NCI-H2227 treated with DMSO at 0.1 percent for 48 hours (cell line): ENCODE measurements at places on chromosomes 1 and 21.

DNA sequence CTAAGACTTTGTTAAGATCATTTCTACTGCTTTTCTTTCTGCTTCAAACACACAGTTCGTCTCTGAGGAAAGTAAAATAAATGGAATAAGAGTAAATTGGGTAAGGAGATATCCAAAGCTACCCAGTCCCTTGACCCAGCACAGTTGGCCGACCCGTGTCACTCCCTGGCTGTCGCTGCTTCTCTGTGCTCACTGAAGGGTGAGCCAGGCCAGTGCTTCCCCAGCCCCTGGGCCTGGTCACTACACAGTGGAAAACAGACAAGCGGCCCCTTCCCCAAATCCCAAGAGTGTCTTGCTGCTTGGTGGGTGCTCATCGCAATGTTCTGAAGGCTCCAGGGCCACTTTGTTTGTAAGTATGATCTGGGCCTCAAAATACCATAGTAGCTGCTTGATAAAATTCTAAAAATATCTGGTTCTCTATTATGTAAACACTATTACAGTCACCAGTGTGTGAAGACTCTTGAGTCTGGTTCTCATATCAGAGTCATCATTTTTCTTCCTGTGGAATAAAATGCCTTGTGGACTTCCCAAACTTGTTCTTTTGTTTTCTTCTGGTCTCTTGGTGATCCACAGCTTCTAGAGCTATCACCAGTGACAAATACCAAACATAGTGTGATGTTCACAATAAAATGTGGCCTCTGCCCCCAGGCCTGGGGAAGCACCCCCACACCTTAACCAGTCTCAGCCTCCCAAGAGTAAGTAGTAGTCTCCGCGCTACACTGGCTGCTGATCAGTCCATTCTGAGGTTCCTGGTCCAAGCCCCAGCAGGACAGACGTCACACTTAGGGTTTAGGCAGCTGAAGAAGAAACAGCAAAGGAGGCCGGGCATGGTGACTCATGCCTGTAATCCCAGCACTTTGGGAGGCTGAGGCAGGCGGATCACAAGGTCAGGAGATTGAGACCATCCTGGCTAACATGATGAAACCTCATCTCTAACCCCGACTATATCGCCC, 106.2 kb downstream of the DHRS3 start:
- DNase-seq = no peak

GRCh38 chr1:194369622-194370021, 1183.2 kb upstream of the B3GALT2 start:
- DNase-seq = no peak

GRCh38 chr1:173717238-173717637, 2.5 kb downstream of the KLHL20 start:
- no peak for DNase-seq

GRCh38 chr1:110888049-110888448, 15.1 kb downstream of the CD53 start:
- no peak for DNase-seq

DNA sequence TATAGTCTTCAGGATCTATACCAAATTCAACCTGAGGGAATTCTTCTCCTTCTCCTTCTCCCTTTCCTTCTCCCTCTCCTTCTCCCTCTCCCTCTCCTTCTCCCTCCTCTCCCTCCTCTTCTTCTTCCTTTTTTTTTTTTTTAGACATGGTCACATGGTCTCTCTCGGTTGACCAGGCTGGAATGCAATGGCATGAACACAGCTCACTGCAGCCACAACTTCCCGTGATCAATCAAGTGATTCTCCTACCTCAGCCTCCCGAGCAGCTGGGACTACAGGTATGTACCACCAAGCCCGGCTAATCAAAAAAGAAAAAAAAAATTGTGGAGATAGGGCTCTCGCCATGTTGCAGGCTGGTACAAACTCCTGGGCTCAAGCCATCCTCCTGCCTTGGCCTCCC, 51.5 kb downstream of the DNAI4 start:
- DNase-seq = no peak

DNA sequence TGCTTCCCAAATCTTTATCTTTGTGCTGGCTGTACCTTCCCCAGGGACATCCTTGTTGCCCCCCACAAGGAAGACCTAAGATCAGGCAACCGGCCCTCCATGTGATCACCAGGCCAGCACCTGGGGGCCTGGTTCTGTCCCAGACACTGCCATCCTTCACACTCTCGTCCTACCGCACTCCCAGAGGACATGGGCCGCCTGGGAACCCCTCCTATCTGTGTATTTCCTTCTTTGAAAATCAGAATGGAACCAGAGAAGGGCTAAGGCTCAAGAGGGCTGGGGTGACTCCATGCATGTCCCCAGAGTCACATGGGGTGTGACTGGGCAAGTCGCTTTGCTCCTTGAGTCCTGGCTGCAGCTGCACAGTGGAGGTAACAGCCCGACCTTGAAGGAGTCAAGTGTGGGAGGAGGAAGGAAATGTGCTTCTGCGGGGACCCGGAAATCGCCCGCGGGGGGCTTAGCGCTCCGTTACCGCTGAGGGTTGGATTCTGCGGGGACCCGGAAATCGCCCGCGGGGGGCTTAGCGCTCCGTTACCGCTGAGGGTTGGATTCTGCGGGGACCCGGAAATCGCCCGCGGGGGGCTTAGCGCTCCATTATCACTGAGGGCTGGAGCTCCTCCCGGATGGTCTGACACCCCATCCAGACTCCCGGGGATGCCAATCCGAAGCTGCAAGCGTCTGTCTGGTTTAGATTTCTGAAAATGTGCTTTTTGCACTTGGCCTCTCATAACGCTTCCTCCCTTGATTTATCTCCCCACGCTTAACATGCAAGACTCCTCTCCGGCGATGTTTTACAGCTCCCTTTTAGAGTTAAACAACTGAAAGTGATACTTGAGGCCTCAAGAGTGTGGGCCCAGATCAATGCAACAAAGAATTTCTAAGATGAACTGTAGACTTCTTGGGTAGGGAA, 278.9 kb downstream of the NPHP4 start:
- DNase-seq = no peak

DNA sequence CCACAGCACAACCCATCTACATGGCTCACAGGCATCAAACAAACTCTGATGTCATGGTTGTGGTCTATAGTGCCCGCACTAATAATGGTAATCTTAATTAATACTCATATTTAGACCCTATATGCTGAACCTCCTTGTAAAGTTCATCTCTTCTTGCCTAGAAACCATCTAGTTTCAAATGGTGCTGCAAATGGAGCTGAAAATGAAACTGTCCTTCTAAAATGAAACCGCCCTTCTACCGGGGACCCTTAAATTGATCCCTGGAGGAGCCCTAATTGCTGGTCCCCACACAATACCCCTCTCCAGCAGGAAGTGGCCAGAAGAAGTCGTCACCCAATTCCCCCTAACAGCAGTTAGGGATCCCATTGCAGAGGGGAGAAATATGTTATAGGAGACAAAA, 612.6 kb downstream of the MRPL39 start:
- DNase-seq = no peak

DNA sequence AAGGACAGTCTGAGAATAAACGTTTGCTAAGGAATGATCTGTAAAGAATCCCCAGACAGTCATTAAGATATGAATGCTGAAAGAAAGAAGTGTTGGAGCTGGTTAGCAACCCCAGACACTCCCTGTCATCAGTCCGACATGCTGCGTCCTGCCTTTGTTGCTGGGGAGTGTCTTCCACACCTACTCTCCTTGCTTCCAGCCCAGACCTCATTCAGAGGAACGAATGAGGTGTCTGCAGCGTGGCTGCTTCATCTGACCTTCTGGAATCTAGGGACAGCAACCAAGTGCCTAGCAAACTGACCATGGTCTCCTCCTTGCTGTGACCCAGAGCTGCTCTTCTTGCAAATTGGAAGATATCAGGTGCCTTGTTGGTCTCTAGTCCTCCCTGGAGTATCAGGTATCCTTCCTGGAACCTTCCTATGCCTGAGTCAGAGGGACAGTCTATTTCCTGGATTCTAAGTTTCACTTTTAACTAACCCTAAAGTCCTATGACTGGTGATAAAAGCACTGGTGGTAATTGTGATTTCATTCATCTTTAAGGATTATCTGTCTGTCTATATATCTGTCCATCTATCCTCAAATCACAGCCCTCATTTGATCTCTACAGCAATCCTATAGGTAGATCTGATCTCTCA, 45.3 kb downstream of the NFASC start:
- no peak for DNase-seq

GRCh38 chr1:172135076-172135672, 285.3 kb upstream of the C1orf105 start:
- no peak for DNase-seq

DNA sequence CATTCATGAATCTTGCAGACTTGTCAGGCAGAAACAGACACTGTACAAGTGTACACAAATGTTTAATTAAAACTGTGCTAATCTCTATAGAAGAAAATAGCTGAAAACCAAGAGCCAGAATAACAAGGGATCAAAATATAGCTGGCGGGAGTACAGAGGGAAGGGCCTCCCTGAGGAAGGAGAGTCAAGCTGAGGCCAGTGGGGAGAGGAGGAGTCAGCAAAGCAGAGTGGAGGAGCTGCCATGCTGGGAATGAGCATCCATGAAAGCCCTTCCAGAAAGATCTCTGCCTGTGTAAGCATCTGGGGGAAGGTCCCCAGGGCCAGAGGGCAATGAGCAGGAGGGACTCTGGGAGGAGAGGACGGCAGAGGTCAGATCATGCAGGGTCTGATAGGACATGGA, 15.1 kb downstream of the SLAMF8 start:
- DNase-seq = no peak

DNA sequence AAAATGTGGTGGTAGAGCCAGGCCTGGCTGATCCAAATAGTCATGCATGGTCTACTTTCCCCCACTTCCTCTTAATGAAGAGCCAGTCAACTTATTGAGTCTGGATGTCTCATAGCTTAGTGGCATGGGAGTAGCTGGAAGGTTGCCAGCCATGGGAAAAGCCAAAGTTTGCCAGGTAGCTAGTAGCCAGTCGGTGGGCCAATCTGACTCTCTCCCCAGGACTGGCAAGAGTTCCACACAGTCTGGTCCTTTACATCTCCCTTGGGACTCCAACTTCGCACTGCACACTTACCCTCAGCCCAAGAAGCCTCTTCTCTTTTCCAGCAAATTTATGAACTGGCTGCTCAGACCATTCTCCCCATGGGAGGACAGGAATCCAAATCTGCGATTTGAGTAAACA, 8.3 kb downstream of the WARS2 start:
- no peak for DNase-seq

- no peak for DNase-seq
Observed at GRCh38 chr1:8111560-8111959, 85.5 kb upstream of the ERRFI1 start.

- no peak for DNase-seq
Observed at GRCh38 chr1:109547463-109548320, 723 bp upstream of the GNAI3 start.

DNA sequence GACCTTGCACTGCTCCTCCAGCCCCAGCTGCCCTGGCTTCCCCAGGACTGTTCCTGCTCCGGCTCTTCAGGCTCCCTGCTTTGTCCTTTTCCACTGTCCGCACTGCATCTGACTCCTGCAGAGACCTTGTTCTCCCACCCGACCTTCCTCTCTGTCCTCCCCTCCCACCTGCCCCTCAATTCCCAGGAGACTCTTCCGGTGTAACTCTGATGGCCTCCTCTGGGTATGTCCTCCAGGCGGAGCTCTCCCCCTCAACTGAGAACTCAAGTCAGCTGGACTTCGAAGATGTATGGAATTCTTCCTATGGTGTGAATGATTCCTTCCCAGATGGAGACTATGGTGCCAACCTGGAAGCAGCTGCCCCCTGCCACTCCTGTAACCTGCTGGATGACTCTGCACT, 550 bp downstream of the ACKR1 start:
- no peak for DNase-seq

DNA sequence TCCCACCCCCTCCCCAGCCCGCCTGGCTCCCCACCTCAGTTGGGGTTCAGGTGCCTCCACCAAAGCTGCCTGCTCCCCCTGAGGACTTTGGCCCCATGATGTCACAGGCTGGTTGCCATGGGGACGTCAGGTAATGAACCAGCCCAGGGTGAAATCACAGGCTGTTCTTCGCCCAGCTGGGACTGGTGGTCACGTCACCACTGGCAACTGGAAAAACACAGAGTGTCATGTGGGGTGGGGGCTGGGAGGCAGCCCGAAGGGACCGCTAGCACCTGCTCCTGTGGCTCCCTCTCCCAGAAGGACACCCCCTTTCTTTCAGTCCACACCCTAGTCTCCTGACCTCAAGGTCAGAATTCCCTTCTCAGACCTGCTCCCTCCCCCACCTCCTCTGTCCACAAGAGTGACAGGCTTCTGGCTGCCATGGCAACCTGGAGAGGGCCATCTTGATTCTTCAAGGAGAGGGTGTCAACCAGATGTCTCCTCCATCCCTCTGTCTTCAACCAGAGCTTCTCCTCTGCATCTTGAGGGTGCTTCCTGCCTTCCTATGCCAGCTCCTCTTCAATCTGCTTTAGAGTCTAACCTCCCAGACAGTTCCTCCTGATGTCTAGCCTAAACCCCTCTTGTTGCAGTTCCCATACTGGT, 6.2 kb downstream of the FAM131C start:
- peak; percentile 48 for DNase-seq

DNA sequence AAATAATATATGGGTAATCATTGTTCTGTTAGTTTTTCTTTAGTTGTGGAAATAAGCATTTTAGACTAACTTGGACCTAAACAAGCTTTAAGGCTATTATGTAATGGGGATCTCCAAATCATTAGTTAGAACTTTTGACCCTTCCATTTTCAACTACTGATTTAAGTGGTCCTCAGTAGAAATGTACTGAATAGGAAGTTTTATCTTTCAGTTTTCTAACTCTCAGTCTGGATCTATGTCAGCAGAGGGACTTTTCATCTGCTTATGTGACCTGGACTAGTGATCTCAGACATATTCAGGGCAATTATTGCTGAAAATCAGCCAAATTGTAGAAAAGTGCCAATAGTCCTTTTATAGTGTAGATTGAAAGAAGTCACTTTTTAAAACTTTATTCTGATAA, 56.0 kb downstream of the SASS6 start:
- DNase-seq = no peak

DNA sequence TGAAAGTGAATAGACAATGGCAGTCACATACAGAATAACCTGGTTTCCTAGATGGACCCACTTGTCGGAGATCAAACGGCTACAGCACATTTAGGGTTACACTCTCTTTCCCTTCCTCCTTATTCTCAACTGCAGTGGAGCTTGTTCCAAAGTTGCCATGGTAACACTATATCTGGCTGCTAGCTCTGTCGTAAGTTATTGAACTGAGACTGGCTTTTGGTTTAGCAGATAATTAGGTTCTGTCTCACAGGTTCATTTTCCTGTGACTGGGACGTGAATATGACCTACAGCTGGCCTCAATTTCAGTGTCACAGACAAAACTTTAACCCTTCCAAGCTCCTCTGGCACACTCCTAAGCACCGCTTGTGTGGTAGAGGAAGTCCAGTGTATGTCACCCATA, 875.8 kb downstream of the USP25 start:
- DNase-seq = peak; percentile 65

GRCh38 chr1:150764617-150765101, 919 bp downstream of the CTSS start:
- no peak for DNase-seq

GRCh38 chr1:45973121-45973520, 159.3 kb downstream of the PIK3R3 start:
- no peak for DNase-seq
